ENCODE measurements at places on chromosomes 2 and 18.

DNA sequence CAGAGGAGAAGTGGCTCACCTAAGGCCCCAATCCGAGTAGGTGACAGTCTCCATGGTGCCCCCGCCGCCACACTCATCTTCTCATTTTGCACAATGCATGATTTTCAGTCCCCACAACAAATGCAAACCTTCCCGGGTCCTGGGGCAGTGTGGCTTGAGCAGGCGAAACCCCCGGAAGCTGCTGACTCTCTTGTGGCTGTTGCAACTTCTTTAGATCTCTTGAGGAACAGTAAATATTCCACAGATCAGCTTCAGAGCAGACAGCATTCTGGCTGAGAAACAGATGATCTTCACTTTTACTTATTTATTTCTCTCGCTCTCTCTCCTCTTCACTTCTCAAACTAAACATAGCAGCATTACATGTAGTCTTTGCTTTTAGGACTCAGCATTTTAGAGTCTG lies 51.9 kb downstream of the ASAP2 start:
- no peak for DNase-seq

GRCh38 chr2:229087843-229088516 lies 183.1 kb downstream of the PID1 start:
- DNase-seq, result no peak

GRCh38 chr18:23731861-23732260 lies 42.6 kb downstream of the LAMA3 start:
- DNase-seq, result no peak

- no peak for DNase-seq
Observed at GRCh38 chr2:69604026-69604678, 39.4 kb downstream of the AAK1 start.

DNA sequence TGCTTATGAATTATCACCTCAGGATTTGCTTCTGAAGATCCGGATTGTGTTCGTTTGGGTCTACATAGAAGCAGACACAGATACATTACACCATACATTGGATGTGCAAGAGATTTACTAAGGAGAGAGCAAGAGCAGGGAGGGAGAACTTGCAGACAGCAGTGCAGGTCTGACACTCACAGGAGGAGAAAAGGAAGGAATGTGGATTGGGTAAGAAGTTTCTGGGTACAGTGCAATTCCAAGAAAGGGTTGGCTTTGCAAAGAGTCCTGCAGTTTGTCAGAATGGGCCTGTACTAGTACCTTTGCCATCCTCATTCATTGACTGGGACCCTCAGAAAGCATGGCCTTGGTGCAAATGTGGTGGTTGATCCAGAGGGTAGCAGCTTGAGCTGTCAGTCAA lies 4.8 kb upstream of the THOC1 start:
- DNase-seq, result no peak

DNA sequence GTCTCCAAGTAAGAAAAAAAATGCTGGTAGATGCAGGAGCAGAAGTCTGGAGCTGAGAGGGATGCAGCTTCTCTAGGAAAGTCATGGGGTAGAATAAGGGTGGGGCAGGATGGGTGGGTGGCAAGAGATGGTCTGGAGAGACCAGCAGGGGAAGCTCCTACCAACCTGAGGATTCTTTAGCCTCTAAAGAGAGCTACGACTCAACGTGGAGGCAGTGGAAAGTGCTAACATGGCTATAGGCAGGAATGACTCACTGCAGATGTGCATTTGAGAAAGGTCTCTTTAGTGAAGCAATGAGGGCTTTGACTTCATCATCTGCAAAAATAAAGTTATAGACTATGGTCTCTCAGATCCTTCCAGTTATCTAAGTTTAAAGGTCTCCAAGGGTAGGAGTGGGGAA lies 722.8 kb upstream of the RAB6C start:
- no peak for DNase-seq

DNA sequence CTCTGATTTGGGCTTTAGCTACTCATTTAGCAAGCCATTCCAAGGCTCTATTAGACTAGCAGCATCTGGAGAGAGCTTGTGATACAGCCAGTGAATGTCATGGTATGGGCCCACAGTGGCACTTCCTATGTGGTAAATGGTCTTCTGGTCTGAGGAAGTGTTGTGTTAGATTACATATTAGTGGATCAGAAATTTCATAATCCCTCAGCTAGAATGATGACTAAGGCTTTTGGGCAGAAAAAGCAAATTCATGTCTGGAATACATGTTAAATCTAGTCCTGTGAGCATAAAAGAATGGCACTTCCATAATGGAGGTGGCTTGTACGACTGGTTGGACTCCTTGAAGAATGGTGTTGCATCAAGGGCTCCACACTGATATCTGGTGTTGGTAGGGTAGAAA lies 436.8 kb upstream of the CWC22 start:
- no peak for DNase-seq

- DNase-seq, result no peak
Observed at GRCh38 chr2:19021721-19022120, 336.7 kb downstream of the OSR1 start.

DNA sequence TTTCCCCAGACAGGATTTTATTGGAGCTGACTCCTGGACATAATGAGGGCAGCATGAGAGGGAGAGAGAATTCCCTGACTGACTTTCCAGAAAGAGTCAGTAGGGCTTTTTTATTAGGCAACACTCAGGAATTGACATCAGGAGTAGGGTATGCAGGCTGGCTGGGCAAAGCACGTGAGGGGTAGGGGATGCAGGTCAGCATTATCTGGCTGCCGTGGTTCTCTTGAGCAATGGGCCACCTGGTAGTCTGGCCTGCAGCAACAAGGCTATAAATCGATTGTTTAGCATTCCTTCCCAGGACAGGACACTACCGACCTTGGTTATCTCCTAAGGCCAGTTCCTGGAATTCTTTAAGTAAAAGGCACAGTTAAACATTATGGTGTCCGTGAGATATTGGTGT lies 160.8 kb upstream of the AGAP1 start:
- DNase-seq, result no peak

- DNase-seq, result no peak
Observed at GRCh38 chr18:48356151-48356745, 52.9 kb downstream of the ZBTB7C start.

GRCh38 chr2:241702155-241703031 lies 554 bp downstream of the ING5 start:
- peak; percentile 91 for DNase-seq

- DNase-seq, result no peak
Observed at GRCh38 chr18:10488017-10488416, 33.6 kb downstream of the APCDD1 start.

DNA sequence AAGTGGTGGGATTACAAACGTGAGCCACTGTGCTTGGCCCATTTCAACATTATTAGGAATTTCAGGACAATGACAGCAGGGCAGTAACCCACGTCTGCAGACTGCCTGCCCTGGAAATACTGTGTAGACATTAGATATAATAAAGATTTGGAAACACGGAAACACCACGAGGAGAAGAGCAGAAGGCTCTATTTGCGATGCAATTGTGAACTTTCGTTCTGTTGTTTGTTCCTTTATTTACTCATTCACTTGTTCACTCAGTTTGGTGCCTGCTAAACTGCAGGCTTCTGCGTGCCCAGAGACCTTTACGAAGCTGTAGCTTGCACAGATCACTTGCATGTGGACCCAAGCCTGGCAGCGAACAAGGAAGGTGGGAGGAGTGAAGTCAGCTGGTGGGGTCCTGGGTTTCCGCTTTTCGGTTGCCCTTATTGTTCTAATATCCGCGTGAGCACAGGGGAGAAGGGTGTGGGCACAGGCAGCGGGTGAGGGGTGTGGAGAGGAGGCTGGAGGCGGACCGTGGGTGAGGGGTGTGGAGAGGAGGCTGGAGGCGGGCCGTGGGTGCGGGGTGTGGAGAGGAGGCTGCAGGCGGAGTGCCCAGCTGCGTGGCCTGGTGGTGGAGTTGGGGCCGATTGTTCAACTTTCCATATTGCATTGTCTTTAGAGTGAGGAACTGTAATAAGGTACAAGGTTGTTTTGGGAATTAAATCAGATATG lies 3.4 kb downstream of the COLEC11 start:
- no peak for DNase-seq

- DNase-seq, result no peak
Observed at GRCh38 chr2:144300632-144301031, 219.3 kb downstream of the ZEB2 start.

GRCh38 chr2:82591718-82592117 lies 1867.4 kb downstream of the SUCLG1 start:
- no peak for DNase-seq

DNA sequence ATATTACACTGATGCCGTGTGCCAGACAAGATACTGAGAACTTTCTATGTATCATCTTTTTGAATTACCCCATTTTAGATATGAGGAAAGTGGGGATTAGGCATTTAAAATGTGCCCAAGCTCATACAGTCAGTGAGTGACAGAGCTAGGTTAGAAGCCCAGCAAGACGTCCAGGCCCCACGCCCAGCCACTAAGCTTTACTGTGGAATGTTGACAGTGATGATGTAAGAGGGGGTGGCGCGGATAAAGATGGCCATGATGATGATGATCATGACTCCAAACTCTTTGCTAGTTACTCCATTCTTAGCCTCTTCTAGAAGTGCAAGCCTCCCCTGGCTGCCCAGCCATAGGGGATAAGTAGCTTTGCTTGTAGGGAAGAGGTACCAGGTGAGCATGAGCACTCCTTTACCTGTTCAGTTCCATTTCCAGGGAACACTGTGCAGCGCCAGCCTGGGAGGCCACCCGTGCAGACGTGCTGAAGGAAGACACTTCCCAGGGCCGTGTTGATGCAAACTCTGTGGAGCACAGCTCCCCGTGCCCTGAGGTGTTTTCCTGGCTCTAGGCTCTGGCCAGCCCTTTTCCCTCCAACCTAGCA lies 65.5 kb downstream of the BCL2L11 start:
- DNase-seq, result no peak

- no peak for DNase-seq
Observed at GRCh38 chr18:13332874-13333273, 114.3 kb downstream of the LDLRAD4 start.

DNA sequence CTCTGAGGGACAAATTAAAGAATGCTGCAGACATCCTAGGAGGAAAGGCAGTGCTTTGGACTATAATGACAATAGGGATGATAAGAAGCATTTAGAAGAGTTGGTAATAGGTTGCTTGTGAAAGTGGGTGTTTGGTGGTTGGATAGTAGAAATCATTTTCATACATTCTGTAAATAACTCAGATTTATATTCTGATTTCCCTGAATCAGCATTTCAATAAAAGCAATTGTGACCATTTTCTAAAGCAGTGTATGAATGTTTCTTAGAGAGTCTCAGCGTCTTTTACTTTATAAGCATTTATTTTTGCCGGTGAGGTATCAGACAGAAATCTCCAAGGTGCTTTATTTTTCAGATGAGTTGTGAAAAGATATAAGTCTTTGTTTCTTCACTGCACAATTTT lies 1099.0 kb upstream of the LRRTM1 start:
- DNase-seq, result no peak

DNA sequence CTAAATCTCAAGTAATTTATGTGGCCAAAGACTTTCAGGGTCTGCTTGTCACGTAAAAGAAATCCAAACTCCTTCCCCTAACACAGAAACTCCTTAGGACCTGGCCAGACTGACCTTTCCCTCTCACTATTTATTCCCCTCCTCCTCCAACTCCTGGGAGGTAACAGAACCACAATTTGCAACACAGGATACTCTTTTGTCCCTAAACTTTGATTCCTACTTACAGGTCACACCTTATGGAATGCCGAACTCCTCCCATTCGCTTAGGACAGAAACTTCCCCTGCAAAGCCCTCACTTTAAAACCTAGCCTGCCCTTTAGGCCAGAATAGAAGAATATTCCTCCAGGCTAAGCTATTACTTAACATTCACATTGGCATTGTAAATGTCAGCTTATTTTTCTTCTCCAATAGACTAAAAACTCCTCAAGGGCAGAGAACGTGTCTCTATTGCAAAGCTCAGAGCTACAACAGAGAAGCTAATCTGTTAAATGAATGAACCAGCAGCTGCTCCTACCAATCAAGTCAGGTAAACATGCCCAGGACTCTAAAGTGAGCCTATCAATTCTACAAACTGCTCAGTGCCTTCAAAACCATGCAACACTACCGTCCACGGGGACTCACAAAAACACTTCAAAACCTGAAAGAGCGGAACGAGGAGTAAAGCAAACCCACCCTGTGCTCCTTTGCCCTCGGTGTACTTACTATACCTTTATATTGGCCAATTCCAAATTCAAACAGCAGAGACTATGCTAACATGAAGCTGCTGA lies 6.1 kb downstream of the INO80D start:
- no peak for DNase-seq

DNA sequence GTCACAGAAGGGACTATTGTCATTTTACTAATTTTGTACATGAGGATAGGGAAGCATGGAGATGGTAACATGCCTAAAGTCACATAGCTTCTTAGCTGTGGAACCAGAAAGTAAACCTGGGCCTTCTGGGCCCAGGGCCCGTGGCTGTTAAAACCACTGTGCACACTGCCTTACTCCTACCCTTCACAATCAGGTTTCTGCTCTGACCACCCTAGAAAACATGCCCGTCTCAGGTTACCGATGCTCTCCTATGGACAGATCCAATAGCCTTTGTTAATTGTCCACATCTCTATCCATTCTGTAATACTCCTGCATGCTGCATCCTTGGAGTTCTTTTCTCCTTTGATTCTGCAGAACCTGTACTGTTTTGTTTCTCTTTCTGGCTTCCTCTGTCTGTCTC lies 79.0 kb upstream of the TACR1 start:
- no peak for DNase-seq

- peak; percentile 53 for DNase-seq
Observed at GRCh38 chr2:109126501-109126860, 2.5 kb upstream of the SH3RF3 start.

- DNase-seq, result no peak
Observed at GRCh38 chr2:68921646-68922045, 31.0 kb downstream of the GKN2 start.

DNA sequence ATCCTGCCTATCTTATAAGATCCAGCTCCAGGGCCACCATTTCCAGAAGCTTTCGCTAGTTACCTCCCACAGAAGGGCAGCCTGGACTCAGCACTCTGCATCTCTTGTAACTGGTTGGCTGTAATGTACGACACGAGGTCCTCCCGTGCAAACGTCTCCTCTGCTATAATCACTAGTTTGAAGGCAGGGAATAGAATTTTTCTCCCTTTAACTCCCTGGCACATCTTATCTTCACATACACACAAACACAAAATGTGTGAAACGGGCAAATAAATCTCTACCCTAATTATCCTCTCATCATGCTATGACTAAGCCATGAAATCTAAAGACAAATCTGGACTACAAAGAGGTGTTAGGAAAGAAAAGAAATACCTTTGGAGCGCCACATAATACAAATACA lies 36.8 kb downstream of the RNU4ATAC start:
- DNase-seq, result no peak

DNA sequence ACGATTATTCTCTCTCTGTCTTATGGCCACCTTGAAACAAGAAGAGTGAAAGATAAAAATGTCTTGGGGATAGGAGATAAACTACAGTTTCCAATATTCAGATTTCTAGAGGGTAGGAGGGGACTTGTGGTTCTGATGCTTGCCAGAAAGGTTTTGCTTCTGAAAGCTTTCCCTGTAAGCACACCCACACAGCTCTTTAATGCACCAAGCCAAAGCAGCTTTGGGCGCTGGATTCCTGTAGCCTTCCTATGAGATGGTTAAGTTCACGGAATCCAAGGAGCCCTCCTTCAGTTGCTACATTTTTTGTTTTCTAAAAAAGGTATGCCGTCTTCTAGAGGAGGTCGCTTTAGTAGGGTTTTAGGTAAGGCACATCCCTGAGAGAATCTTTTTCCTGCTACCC lies 4.9 kb downstream of the LRRTM1 start:
- no peak for DNase-seq

GRCh38 chr18:39205565-39206195 lies 1640.1 kb upstream of the CELF4 start:
- DNase-seq, result no peak
